ENCODE measurements at places on chromosomes 3 and 15.
A peak's percentile ranks its signal among the peaks of the same experiment; 100 is the strongest.

- DNase-seq: no peak
These were observed 13.8 kb downstream of the RIOX2 start for GRCh38 chr3:97958396-97958795.

- DNase-seq: no peak
These were observed 98.9 kb downstream of the APBA2 start for GRCh38 chr15:28984421-28985315.

GRCh38 chr3:124293584-124293983, 301.7 kb upstream of the ROPN1 start:
- DNase-seq: no peak

GRCh38 chr15:68464448-68465090, 32.6 kb upstream of the ITGA11 start:
- no peak for DNase-seq

GRCh38 chr15:44735482-44736180, 697 bp upstream of the TRIM69 start:
- peak; percentile 58 for DNase-seq

DNA sequence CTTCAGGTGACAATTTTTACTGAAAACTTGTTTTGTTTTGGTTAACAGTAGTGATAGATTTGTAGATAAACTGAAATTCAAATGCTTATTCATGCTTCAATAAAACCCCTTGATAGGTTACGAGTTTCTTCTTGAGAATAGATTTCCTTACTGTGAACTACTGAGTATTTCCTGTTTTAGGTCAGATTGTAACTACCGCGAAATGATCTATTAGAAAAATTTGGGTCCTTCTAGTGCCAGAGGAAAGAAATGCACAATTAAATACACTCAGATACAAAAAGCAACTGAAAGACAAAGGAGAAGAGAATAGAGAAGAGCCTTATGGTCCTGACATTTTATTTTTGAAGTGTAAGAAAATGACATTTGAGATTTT, 251.7 kb upstream of the TBL1XR1 start:
- no peak for DNase-seq

DNA sequence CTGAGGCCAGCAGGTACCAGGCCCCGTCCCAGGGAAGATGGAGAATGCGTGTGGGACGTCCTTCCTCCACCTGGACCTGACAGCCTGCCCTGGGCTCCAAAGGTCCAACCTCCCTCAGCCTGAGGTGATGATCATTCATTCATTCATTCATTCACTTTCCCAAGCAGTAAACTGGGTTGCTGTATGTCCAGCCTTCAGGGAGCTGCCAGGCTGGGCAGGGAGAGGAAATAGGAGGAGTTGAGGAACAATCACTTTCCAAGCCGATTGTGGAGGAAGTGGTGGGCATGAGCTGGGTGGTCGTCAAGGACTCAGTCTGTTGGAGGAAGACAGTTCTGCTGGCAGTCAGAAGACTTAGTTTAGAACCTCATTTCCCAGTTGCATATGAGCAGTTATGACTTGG, 10.2 kb upstream of the CCDC33 start:
- no peak for DNase-seq

- DNase-seq: no peak
These were observed 6.2 kb upstream of the MEIS2 start for GRCh38 chr15:37106490-37107001.

- no peak for DNase-seq
These were observed 441.7 kb downstream of the TBL1XR1 start for GRCh38 chr3:176755552-176755951.

Measured in stimulated activated naive CD4-positive, alpha-beta T cell treated with Interleukin-2 at 50 U/mL for 16 hours (primary cell).